ENCODE measurements at places on chromosomes 6 and 20. TPM values are rescaled to one million over a fixed set of nuclear protein-coding genes. Genes with fewer than 3 reads are reported as not detected.

Gene SNPH
- total RNA-seq: 0.90 TPM

Gene VSX1
- total RNA-seq: not detected

Gene BPIFA1
- not detected for total RNA-seq

Gene BRD2
- 211 TPM for total RNA-seq

Gene PLCB4
- total RNA-seq: 20.6 TPM

- DNase-seq: no peak
Observed at GRCh38 chr20:644692-645317, 8.2 kb downstream of the SRXN1 start.

GRCh38 chr20:63056236-63057170 is 49.7 kb upstream of the BHLHE23 start:
- DNase-seq: peak; percentile 82

DNA sequence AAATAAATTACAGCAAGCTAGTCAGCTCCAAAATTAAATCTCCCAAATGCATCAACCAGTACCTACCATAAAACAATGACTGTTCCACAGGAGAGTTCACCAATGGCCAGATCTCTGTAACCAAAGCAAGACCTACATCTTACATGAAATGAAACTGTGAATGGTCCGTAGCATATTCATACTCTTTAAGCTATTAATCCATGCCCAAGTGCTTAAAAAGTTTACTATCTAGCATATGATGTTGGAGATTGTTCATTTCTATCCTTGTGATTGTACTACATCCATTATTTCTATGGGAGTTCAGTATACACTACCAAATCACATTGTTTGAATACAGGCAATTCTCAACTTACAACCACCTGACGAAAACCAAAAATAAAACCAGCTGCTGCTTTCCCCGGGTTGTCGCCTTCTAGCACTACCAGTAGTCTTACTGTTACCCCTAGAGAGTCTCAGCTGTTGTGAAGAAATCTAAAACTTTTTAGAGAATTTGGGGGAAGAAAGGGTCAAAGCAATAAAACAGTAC is 38.0 kb downstream of the HIVEP2 start:
- no peak for DNase-seq

DNA sequence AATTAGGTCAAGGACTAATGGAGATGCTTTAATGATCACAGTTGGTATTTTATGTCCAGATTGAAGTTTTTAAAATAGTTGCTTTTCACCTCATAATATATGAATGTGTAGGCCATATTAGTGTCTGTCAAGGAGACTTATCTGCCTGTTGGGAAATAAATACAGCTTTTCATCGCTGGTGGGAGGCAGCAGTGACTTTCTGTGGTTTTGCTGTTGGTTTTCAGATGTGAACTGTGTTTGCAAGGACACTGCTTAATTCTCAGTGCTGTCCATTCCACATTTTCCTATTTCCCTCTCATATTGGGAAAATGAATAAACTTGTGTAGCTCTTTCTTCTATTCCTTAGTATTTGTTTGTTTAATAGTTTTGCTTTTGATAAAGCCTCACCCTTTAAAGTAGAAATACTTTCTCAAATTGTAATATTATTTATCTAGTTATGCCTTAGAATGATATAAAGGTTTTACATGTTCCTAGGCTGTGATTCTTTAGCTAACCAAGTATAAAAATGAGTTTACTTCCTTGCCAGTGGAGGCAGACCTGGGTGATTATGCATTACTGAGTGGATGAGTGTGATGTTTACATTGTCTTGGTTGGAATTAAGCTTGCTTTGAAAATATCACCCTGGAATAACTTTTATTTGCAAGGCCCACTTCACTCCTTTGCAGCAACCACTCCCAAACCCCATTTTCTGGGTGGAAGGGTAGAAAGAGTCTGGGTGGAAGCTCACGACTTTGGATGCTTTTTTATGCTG is 3.3 kb downstream of the PLCB4 start:
- DNase-seq: no peak

GRCh38 chr6:130853555-130854183 is 26.5 kb downstream of the SMLR1 start:
- DNase-seq: no peak

DNA sequence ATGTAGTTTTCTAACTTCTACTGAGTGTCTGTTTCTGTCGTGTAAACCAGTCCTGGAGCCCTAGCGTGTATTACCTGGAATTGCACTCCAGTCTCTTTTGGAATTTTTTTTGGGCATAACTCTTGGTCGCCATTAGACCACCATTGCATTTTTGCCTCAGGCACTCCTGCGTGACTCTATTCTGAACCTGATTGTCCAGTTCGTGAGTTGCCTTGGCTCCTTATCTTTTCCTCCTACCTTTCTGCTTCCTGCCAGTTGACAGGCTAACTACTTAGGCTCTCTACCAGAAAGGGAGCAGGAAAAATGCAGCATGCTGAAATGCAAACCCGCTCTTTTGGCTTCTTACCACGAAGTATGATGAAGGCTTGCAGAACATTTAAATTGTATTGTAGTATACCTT is 490.9 kb upstream of the SOX4 start:
- DNase-seq: no peak

GRCh38 chr6:22737331-22737730 is 168.0 kb downstream of the HDGFL1 start:
- peak; percentile 79 for DNase-seq

DNA sequence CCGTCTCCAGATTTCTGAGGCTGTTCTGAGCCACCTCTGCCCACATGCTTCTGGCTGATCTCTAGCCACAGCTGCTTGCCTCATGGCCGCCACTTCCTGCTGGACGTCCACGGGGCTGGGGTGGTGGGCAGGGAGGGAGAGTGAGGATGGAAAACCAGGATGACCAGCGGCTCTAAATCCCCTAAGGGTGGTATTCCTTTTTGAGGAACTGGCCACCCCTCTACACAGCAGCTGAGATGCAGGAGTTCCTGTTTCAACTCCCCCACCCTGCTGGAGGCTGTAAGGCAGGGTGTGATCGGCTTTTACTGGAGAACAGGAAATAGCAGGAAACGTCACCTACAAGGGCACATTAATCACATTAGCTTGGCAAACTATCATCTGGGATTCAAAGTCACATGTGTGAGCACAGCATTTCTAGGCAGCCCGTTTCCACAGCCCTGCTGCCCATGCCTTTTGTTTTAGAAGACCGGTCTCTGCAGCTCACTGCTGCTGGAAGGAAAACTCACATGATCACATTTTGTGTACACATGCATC is 181.6 kb upstream of the ECI2 start:
- no peak for DNase-seq

DNA sequence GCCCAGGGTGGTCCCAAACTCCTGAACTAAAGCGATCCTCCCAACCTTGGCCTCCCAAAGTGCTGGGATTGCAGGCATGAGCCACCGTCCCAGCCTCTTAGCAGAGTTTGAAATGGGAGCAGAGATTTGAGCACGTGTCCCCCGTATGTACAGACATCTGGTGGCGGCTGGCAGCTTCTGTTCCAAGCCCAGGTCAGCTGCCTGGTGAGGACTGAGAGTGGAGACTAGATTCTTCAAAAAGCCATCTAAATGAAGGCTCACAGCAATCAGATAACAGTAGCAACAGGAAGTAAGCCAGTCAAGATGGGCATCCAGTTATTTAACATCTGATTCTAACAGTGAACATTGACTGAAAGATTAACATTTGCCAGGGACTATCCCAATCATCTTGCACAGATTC is 128.1 kb upstream of the AKAP12 start:
- no peak for DNase-seq

- no peak for DNase-seq
Observed at GRCh38 chr6:137224799-137225198, 5.6 kb upstream of the IFNGR1 start.

Measured in neural progenitor cell (in vitro differentiated cells).